ENCODE measurements at places on chromosomes 3 and 15. TPM values are rescaled to one million over a fixed set of nuclear protein-coding genes. Genes with fewer than 3 reads are reported as not detected.

DNA sequence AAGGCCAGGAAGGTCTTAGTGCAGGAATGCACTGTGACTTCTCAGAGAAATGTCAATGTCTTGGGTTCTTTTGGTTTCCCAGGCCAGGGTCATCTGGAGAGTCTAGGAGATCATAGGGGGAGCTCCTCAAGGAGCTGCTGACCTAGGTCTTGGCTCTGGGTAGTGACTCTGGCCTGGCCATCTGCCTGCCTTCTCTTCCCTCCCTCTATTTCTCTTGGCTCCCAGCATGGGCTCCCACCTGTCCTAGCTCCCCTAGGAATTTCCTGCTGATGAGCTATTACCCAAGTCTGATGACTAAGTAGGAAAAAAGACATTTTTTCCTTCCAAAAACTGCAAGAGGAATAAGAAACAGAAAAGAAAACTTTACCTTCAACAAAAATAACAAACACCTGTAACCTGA, 57.4 kb downstream of the BSN start:
- DNase-seq, result no peak

GRCh38 chr3:165854696-165855095, 17.5 kb upstream of the BCHE start:
- no peak for DNase-seq

DNA sequence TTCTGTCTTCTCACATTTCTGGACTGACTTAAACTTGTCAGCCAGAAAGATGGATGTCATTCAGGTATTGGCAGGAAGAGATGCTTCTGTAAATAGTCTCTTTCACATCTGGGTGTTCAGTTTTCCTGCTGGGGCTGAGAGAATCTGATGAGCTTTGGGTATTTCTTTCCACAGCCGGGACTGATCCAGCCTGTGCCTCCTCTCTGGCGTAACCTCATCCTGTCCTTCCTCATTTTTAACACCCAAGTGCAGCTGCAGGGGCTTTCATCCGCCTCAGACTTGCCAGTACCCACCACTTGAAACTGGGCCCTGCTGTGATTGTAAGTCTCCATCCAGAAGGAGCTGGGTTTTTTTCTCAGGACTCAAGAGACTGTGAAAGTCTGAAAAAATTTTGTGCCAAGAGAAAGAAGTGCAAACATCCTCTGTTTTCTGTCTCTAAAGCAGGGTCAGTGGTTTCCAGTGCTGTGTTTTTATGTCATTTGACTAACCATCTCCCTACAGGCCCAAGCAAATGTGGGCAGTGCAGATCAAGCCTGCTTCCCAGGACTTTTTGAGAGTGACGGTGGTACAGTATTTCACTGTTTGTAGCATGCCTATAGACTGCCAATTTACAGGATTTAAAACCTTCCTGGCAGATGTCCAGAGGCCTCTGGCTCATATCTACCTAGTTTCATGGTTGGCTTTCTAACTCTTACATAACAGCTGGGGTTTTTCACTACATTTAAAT, 342.7 kb downstream of the PTPRG start:
- DNase-seq, result no peak

DNA sequence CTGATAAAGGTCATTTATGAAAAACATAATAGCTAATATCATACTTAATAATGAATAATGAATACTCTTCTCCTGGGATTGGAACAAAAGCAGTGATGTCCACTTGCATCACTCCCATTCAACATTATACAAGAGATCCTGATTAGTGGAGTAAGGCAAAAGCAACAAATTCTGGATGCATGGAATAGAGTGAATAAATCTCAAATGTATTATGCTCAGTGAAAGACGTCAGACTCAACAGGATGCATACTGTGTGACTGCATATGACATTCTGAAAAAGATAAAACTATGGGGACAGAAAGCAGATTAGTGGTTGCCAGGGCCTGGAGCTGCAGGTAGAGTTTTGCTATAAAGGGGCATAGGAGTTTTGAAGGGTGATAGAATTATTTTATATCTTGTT, 77.6 kb upstream of the ZBTB20 start:
- no peak for DNase-seq

GRCh38 chr15:31062911-31063310, 38.6 kb downstream of the TRPM1 start:
- DNase-seq, result no peak

- DNase-seq, result no peak
Observed at GRCh38 chr3:66586853-66587252, 86.0 kb upstream of the LRIG1 start.

The TTLL13 gene
- total RNA-seq, result not detected

DNA sequence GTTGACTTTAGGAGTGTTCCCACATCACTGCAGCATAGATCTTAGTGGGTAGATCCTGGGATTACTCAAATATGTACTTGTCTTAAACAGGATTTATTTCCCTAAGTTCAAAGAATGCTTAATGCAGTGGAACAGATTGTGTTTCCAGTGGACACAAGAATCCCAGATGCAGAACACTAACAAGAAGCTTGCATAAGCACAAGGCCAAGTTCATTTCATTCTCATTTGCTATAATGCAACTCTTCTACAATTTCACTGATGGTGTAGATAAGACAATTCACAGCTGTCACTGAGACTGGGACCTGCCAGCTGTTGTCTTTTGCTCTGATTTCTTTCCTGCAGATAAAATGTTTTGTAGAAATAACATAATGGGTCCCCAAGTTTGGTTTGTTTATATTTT, 225.6 kb downstream of the NFKBIZ start:
- no peak for DNase-seq

- DNase-seq, result no peak
Observed at GRCh38 chr3:75978686-75979085, 193.3 kb upstream of the ZNF717 start.

GRCh38 chr3:113663324-113663750, 33.1 kb downstream of the USF3 start:
- DNase-seq, result no peak

GRCh38 chr3:123749711-123750110, 134.4 kb downstream of the MYLK start:
- DNase-seq, result no peak

DNA sequence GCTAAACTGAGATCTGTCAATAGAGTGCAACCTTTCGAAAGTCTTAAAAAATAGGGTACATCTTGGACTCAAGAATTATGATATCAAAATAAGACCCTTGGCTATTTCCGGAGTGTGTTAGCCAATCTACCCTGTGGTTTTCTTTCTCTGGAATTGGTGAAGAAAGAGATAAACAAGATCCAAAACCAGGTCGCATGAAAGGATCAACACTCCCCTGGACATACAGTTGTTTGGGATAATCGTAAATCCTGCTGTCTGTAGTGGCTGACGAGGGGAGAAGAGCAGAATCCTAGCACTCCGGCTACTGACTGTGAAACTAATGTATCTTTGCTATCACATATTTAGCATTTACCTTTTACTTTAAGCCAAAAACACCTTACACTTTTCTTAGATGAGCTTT, 30.9 kb downstream of the FNDC3B start:
- DNase-seq, result no peak

DNA sequence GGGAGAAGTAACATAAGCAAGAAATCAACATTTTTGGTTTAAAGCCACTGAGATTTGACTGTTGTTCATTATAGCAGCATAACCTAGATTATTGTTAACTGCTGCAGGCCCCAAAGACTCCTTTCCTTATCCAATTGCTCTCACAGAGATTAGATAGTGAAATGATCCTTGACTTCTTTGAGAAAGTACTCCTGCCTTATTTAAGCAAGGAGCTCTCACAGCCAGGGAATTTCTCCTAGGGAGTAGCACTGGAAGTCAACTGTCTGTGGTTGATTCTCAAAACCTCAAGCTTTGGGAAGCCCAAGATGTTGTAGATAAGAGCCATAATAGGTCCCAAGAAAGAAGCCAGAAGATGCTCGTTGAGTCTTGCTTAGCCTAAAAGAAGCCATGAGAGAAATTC, 151.8 kb upstream of the TSC22D2 start:
- no peak for DNase-seq

DNA sequence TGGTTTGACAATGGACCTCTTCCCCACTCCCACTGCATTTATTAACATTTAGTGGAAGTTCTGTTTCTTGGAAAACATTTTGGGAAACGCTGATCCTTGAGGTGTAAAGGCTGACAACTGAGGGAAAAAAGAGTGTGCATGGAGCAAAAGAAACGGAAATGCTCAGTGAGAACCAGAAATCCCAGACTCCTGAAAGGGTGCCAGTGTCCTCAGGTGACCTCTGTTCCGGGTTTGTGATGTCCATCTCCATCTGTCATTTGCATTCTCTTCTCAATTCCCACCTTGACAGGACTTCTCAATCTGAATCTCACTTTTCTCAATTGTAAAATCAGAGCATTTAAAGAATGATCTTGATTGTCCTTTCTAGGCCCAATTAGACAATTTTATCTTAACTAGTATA, 71.1 kb upstream of the FAM3D start:
- no peak for DNase-seq

- DNase-seq, result no peak
Observed at GRCh38 chr3:39327746-39328349, 1.7 kb upstream of the CCR8 start.

- no peak for DNase-seq
Observed at GRCh38 chr15:91422797-91423196, 322.7 kb downstream of the SV2B start.

DNA sequence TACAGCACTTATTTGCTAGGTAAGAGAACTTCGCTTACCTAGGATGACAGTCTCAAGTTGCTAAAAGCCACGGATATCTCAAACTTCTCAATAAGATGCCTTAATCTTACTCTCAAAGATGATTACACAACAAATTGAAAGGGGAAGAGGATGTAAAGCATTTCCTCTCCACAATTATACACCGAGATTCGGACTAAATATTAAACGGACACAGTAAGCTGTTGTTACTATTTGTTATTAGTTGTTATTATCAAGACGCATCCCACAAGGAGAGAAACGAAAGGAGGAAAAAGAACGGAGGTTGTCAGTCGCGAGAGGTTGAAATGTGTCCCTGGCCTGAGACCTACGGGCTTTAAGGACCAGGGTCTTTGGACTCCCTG, 660 bp downstream of the ZNF106 start:
- no peak for DNase-seq

The RASSF1 gene
- total RNA-seq, result 27.6 TPM

The MINDY2 gene
- 11.7 TPM for total RNA-seq

DNA sequence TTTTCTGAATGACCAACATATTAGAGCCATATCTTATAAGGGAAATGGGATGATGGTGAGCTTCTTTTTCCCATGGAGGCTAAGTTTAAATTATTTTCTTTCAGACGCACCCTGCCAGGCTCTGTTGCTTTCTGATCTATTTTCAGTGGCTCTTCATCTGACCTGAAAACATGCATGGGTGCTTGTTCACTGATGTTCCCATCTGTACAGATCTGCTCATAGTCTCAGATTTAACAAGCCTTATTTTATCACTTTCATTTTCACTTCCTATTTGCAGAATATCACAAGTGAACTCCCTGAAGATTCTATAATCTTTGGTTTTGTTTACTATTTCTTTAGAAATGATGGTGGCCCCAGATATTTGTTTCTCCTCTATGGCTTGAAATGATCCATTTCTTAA, 31.1 kb upstream of the SUCLG2 start:
- no peak for DNase-seq

DNA sequence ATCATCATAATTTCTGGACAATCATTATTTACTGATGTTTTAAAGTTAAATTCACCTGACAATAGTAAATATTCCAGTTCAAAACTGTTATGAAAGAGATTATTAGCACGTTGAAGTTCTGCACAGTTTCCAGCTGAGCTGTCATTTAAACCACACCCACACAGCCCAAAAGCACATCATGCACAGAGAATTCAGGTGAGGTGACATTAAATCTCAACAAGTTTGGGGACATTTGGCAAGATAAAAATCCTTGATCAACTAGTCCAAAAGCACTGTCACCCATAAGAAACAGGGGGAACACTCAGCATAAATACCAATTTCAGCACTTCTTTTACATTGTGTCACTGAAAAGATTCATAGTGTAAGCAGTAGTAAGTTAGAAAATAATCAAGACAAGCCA, 6.9 kb downstream of the NCEH1 start:
- DNase-seq, result no peak

- DNase-seq, result no peak
Observed at GRCh38 chr15:55253580-55253979, 36.0 kb downstream of the RAB27A start.

- no peak for DNase-seq
Observed at GRCh38 chr3:50364573-50365079, 5.3 kb upstream of the TMEM115 start.

The PSMD2 gene
- 140 TPM for total RNA-seq

DNA sequence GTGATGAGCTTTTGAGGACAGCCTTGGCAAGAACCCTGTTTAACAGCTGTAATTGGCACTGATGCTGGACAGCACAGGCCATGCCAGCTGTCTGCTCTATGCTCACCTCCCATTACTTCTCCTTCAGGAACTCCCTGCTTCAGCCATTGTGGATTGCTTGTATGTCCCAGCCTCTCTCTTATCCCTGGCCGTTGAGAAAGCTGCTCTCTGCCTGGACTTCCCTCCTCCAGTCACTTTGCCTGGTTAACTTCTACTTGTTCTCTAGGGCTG, 444.5 kb downstream of the EPHB1 start:
- no peak for DNase-seq

The DUOXA2 gene
- total RNA-seq, result not detected

DNA sequence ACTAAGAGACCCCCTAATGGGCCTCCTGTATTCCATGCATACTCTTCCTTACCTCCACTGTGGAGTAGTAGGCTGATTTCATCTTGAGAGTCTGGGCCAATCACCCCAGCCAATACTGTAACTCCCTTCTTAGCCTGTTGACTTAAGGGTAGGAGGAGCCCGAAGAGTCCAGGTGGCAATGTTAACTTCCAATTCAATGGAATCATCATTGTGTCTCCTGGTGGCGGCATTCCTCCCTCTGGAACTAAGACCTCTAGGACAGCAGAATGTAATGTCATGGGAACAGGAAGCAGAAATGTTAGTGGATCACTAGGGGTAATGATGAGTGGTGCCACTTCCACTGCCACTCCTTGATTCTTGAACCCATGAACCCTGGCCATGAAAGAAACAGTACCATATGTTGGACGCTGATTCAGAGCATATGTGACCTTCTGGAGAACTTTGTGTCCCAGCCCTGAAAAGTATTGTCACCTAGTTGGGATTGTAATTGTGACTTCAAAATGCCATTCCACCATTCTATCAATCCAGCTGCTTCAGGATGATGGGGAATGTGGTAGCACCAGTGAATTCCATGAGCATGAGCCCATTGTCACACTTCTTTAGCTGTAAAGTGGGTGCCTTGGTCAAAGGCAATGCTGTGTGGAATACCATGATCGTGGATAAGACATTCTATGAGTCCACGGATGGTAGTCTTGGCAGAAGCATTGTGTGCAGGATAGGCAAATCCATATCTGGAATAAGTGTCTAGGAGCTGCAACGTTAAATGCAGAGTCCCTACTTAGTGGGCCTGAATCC, 24.9 kb downstream of the NAALADL2 start:
- no peak for DNase-seq

GRCh38 chr3:8975081-8976020, 12.1 kb upstream of the RAD18 start:
- DNase-seq, result no peak

- DNase-seq, result peak; percentile 85
Observed at GRCh38 chr3:20043396-20043795, 3.1 kb downstream of the KAT2B start.

DNA sequence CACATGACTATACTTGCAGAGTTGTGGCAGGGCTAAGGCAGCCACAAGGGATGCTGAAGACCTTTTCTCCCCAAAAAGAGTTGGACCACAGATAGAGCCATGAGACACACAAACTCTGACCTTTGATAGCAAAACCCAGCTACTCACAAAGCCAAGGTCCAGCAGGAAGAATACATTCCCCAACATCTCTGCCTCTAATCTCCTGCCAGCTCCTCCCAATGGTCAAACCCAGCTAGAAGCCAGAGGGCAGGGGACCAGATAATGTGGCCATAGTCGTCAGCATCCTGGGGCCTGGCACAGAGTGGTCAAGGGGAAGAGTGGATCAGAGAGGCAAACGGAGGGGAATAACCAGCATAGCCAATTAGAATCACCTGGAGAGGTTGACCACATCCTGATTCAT, 28.2 kb downstream of the SLC6A1 start:
- no peak for DNase-seq

All from Peyer's patch (tissue), 4 donors.